Pancreas (tissue), 10 donors: ENCODE measurements at places on chromosomes 16 and 17. TPM values are rescaled to one million over a fixed set of nuclear protein-coding genes. Genes with fewer than 3 reads are reported as not detected.

DNA sequence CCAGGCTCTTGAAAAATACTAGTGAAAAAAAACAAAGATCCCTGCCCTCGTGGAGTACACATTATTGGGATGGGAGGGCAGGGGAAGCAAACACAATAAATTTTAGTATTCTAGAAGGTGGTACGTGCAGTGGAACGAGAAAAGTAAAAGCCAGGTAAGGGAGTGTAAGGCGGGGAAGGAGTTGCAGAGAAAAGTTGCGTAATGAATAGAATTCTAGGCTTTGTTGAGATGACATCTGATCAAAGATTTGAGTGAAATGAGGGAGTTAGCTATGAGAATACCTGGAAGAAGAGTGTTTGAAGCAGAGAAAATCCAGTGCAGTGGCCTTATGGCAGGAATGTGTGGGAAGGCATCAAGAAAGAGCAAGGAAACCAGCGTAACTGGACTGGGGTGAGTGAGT lies 2.1 kb downstream of the CKLF start:
- DNase-seq: no peak

DNA sequence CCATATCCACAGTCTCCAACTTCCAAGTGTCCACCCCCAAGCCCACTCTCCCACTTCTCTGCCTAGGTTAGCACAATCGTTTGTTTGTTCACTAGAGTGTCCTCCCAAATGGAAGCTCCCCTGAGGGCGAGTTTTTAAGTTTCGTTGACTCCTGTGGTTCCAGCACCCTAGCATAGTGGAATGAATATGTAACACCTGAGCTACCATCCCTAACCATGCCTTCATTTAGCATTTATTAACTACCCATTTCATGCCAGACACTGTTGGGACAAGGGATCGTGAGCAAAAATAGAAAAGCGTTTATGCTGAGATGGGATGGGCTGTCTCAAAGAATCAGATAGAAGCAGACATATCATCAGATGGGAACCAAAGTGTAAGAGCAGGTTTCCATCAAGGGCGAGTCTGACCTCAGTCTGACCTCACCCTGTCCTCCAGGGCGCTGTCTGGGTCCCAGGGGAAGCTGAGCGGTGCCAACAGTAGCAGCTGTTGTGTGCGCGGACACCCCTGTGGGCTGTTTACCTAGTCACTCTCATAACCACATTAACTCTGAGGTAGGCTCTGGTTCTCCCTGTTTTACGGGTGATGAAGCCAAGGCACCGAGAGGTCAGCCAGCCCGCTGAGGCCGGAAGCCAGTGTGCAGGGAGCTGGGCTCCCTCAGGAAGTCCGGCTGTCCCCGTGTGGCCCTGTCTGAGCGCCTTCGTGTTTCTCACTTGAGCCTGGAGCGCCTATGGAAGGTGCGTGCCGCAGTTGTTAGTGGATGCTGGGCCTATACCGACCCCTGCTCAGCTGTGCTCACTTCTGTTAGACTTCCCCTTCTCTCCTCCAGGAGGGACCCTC lies 6.2 kb downstream of the CNP start:
- peak; percentile 88 for DNase-seq

- no peak for DNase-seq
Measured at GRCh38 chr17:79086609-79087427, 12.2 kb downstream of the ENGASE start.

GRCh38 chr16:60302676-60303075 lies 1568.6 kb upstream of the GOT2 start:
- no peak for DNase-seq

- no peak for DNase-seq
Measured at GRCh38 chr17:1529863-1530262, 13.5 kb upstream of the INPP5K start.

- DNase-seq: no peak
Measured at GRCh38 chr17:41620583-41621434, 3.6 kb downstream of the KRT17 start.

GRCh38 chr17:43024407-43025289 lies at the start of gene RND2:
Gene RND2, plus strand, starts transcription at chr17:43025231. Its CDS starts 117 bp downstream, at chr17:43025348.
- peak; percentile 85 for DNase-seq

FSCN2 gene
- 7.9 TPM for total RNA-seq

KRT34 gene
- total RNA-seq: not detected

NPTX1 gene
- total RNA-seq: 0.13 TPM

MYH2 gene
- total RNA-seq: not detected

TBC1D3I gene
- 0.18 TPM for total RNA-seq
